Esophagus squamous epithelium (tissue), 5 donors: ENCODE measurements at places on chromosomes 3 and 15.

DNA sequence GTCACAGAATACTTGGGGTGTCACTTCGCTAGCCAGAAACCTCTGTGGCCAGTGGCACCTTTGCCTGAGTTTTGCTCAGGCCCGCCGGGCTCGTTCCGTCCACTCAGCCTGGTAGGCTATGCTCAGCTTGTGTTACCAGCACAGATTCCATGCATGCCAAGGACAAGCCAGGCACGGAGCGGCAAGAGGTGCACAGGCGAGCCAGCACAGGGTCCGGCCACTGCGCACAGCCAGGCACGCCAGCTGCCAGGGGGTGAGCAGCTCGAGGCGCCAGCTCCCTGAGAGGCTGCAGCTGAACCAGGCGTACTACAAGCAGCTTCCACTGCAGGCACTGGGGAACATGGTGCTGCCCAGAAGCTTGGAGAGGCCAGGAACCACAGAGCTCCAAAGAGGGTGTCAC, 14.7 kb downstream of the PCYT1A start:
- no peak for DNase-seq

GRCh38 chr3:33385423-33385822, 54.8 kb downstream of the UBP1 start:
- no peak for DNase-seq

DNA sequence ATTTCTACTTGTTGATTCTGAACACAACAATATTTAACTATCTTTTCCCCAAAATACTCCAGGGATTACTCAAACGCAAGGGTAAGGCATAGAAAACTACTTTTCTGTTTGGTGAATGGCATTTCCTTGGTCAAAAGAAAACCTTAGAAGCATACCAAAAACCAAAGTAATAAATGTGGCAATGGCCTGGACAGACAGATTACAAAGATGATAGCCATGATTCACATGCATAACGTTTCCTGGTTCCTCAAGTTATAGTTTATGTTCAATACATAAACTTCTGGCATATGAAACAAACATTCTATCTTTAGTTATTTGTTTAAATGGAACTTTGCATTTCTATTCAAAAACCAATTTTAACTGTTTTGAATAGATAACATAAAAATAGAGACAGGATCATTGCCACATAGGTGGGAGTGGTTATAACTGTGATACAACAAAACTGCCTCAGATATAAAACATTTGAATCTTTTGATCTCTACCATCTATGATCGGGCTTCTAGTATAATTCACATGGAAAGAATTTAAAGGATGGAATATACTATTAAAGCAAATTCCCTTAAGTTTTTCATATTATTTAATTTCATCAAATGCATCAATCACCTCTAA, 32.1 kb downstream of the FOXP1 start:
- no peak for DNase-seq

DNA sequence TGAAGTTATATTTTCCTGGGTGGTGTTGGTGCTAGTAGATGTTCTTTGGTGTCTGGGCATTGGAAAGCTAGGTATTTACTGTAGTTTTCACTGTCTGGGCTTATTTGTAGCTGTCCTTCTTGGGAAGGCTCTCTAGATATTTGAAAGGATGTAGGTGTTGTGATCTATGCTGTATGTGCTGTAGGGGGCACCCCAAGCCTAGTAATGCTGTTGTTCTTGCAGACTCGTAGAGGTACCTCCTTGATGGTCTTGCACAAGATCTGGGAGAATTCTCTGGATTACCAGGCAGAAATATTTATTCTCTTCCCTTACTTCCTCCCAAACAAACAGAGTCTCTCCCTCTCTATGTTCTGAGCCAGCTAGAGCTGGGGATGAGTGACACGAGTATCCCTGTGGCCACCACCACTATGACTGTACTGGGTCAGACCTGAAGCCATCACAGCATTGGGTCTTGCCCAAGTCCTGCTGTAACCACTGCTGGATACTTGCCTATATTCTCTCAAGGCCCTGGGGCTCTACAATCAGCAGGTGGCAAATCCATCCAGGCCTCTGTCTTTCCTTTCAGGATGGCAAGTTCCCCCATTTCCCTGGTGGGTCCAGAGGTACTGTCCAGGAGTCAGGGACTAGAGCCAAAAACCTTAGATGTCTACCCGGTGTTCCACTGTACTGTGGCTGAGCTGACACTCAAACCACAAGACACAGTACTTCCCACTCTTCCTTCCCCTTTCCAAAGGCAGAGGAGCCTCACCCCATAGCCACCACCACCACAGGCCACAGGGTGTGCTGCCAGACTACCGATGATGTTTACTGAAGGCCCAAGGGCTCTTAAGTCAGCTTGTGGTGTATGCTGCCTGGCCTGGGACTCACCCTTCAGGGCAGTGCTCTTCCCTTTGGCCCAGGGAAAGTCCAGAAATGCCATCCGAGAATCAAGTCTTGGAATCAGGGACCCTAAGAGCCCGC, 195.2 kb upstream of the DPPA4 start:
- no peak for DNase-seq

DNA sequence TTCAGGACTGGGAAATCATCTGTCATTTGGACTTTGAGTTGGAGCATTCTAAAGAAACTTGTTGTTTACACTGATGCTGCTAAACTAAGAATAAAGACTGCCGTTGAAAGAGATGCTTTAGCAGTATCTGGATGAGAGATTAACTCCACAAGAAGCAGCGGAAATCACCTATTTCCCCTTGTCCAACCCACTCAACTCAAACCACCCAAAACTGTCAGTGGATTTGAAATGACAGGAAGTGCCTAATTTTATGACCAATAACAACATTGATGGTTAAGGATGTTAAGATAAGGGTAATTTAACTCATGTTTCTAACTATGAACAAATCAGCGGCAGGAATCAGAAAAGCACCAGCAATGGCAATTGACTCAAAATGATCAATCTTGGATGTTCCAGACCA, 110.8 kb upstream of the NR2F2 start:
- no peak for DNase-seq

- no peak for DNase-seq
Observed at GRCh38 chr3:192858849-192859585, 58.6 kb downstream of the MB21D2 start.

GRCh38 chr15:45101749-45102148, 12.2 kb downstream of the DUOX2 start:
- DNase-seq: no peak

GRCh38 chr15:66951531-66952320, 113.7 kb upstream of the SMAD3 start:
- DNase-seq: no peak

DNA sequence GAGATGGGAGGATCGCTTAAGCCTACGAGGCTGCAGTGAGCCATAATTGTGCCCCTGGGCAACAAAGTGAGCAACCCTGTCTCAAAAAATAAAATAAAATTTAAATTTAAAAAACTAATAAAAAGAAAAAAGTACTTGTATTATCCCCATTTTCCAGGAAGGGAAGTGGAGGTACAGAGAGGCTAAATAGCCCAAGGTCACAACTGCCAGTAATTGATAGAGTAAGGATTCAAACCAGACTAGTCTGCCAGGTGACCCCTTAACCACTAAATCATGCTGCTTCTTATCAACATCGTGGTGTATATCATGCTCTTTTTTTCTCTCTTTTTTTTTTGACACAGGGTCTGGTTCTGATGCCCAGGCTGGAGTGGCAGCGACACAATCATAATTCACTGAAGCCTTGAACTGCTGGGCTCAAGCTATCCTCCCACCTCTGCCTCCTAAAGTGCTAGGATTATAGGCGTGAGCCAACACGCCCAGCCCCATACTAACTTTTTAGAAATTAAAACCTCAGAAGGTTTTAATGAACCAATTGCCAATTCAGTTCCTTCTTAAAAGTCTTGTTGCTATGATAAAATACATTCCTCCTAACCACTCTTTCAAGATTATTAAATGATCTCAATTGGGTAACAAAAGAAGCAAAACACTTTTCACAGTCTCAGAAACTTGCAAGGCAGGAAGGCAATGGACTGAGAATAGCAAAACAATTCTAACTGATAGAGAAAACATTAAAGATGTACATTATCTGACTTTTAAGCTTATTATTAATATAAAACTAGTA, 30.5 kb downstream of the HERC1 start:
- DNase-seq: no peak

DNA sequence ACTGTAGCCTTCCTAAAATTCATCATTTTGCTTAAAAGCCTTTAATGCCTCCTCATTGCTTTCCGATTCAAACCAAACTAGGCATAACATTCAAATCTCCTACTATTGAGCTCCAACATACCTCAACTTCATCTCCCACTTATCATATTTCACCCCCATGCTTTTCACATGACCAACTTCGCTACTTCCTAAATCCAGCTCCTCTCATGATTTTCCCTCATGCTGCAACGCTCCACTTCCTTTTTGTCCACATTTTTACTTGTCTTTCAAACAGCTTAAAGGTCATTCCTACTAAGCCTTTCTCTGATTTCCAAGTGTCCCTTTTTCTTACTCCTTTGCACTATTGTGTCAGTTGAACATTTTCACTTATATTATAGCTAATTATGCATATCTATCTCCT, 20.3 kb upstream of the ANXA2 start:
- DNase-seq: no peak

DNA sequence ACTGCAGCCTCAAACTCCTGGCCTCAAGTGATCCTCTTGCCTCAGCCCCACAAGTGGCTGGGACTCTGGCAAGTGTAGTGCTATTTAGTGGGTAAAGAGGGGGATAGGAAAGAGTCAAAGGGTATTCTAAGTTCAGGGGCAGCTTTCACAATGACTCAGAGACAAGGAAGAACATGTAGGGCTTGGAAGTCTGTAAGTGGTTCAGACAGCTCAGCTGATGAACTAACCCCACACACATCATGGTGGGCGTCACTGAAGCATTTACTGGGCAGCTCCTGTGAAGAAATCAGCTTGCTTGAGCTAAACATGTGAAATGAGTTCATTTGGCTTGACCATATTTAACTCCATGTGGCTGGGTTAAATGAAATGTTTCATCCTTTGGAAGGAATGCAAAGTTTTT, 34.6 kb upstream of the THSD4 start:
- DNase-seq: no peak

GRCh38 chr3:81868597-81868996, 107.2 kb upstream of the GBE1 start:
- DNase-seq: no peak

GRCh38 chr3:35871009-35871408, 231.7 kb downstream of the ARPP21 start:
- DNase-seq: no peak

DNA sequence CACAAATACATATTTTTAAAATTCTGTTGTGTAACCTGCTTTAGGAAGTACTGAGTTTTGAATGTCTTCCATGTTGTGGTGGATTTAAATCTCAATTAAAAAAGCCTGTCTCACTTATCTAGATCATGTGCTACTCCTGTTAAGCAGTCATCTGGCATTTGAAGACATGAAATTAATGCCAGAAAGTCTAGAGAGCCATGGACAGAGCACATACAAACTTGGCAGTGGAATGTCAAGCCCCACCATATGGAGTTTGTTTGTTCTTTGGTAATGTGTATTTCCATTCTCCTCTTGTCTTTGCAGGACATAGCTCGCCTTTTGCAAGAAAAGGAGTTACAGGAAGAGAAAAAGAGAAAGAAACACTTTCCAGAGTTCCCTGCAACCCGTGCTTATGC, 39.3 kb upstream of the UTS2B start:
- no peak for DNase-seq

DNA sequence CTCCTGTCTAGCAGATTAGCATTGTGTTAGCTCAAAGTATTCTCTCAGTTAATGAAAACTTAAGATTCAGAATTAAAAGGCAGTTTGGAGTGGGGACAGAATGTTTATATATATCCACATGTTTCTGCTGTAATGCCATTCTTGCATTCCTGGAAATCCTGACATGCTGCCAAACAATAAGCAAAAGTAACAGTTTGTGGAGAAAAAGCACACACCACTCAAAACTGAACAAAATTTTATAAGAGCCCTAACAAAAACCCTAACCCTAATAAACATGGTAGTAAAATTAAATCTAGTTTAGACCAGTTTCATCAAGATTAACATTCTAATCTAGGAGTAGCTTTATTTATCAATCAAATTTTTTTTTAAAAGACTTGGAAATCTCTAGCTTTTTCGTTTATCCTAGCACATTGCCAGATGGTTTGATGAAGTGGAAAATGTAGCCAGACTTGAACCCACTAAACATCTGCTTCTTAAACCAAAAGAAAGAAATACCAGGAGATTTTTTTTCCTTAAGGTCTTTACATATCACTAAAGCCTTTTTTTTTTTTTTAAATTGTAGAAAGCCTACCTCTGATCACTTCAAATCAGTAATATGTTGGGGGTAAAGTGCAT, 3.7 kb downstream of the TCAIM start:
- no peak for DNase-seq

- no peak for DNase-seq
Observed at GRCh38 chr3:71251156-71251775, 332.3 kb downstream of the FOXP1 start.

- no peak for DNase-seq
Observed at GRCh38 chr15:64501396-64501715, 41.0 kb downstream of the ZNF609 start.

- no peak for DNase-seq
Observed at GRCh38 chr3:97705764-97706163, 58.8 kb upstream of the ARL6 start.

GRCh38 chr3:48140936-48141603, 47.1 kb downstream of the CDC25A start:
- no peak for DNase-seq

DNA sequence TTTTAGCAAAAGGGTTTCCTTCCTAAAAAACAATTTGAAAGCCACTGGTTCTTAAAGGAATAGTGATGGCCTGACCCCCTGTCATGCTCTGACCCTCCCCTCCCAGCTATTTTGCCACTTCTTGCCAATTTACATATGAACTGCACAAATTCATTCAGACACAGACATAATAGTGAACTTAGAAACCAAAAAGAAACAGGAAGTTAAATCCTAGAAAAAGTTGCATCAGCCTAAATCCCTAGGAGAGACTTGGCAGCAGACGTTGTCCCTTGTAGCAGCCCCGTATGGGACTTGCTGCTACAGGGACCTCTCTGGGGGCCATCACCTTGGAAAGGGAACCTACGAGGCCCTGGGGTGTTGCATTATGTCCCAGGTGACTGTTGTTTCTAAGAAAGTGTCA, 14.3 kb upstream of the PDE8A start:
- no peak for DNase-seq

DNA sequence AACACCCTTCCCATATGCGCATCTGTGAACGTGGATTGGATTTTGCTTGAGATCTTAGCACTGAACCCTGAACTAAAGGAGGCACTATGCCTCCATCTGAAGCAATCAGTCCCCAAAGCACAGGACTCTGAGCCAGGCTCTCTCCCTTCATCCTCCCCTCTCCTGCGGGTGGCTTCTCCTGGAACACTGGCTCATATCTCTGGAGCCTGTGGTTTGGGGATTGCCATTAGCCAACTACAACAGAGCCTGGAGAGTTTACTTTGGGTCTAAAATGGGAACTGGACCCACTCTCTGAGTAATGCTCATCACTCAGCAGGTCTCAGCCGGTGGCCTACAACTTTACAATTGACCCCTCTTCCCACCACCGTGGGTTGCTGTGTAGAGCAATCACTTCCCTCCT, 190.8 kb upstream of the HES1 start:
- DNase-seq: no peak

- no peak for DNase-seq
Observed at GRCh38 chr15:59687836-59688235, 1.3 kb downstream of the BNIP2 start.
